ENCODE measurements at places on chromosomes 1 and 21. TPM values are rescaled to one million over a fixed set of nuclear protein-coding genes. Genes with fewer than 3 reads are reported as not detected.

DNA sequence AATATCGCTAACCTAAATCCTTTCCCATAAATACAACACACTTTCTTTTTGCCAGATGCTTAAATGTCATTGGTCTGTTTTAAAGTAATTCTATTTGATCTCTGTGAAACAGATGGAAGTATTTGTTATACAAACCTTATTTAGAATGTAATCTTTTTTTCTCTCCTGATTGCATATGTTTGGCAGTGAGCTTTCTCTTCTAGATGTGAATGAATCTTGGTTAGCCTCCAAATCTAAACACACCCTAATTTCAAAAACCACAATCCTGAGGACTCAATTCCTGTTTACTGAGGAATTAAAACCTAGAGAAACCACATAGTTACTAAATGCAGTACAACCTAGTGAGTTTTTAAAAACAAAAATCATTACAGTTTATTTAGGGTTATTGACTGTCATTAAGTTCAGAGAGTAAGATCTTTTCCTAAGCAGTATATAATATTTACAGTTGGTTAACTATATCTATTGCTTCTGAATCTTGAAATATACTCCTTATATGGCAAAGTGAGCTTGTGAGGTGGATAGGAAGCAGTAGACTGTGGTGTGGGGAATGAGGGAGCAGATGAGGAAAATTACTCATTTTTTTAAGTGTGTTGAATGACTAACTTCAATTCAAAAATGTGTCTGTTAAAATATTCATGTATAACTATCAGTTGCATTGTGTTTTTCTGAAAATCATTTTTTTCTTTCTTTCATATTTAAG lies 218.7 kb downstream of the FMN2 start:
- DNase-seq = no peak

- no peak for DNase-seq
Measured at GRCh38 chr21:34999397-34999941, 49.6 kb downstream of the RUNX1 start.

- DNase-seq = no peak
Measured at GRCh38 chr1:169989246-169989645, 85.2 kb downstream of the KIFAP3 start.

DNA sequence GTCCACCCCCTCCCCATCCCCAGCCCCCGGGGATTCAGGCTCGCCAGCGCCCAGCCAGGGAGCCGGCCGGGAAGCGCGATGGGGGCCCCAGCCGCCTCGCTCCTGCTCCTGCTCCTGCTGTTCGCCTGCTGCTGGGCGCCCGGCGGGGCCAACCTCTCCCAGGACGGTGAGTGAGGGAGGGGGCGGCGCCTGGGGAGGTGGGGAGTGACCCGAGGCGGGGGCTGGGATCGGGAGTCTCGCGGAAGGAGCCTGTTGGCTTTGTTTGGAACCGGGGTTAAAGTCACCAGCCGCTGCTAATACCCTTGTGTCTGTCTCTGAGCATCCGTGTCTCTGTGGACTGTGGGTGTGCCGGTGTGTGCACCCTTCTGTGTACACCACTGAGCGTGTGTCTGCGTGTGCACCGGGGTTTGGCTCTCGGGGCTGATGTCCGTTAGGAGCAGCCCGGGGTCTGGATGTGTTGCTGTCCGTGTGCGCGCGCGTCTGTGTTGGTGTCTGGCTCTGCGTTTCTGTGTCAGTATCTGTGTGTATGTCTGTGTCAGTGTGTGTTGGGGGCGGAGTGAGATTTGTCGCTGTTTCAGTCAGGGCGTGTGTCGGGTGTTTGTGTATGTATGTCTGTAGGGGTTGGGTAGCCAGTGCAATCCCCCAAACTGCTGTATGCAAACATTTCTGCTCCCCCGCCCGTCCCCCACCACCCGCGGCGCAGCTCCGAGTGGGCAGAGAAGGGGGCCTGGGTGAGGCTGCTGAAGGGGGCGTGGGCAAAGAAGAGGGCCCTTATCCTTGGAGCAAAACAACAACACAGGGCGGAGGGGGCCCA lies 480 bp downstream of the CADM3 start:
- DNase-seq = no peak

DNA sequence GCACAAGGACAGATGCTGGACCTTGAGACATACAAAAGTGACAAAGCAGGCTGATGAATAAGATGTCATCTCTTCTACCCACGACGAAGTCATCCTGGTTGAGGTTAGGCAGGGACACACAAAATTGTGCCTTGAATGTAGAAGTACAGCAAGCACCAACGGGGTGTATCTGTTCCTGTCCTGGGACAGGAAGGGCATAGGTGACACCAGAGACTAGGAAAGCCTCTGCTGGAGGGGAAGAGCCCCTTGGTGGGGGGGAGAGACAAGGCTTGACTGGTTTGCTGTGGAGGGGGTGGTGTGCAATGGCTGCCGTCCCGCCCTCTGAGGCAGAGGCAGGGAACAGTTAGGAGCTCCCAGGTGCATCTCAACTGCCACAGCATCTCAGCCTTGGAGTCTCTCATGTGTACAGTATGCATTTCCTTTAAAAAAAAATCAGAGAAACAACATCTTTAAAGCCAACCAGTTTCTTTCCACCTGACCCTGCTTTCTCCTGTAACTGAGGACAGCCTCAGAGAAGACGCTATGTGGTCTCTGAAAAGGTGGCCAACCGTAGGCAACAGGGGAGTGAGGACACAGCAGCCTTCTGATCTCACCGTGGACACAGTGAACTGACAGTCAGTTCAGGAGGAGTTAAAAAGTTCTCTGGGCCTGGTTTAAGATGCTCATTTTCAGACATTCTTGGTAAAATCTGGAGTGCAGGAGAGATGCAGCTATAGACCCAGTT lies 17.7 kb upstream of the GFI1 start:
- DNase-seq = no peak

Gene DENND2C
- 1.9 TPM for polyA plus RNA-seq

Gene CELA3A
- polyA plus RNA-seq = 2.0 TPM

Gene ST6GALNAC5
- 10.9 TPM for polyA plus RNA-seq

Gene RASSF5
- 10.7 TPM for polyA plus RNA-seq

- DNase-seq = no peak
Measured at GRCh38 chr1:51526248-51526647, 7.2 kb upstream of the EPS15 start.

- no peak for DNase-seq
Measured at GRCh38 chr1:9942399-9942938, 722 bp downstream of the LZIC start.

GRCh38 chr1:239023732-239024360 lies 362.5 kb upstream of the CHRM3 start:
- no peak for DNase-seq

Gene NKAIN1
- 0.23 TPM for polyA plus RNA-seq

Gene PRDX6
- 216 TPM for polyA plus RNA-seq

- no peak for DNase-seq
Measured at GRCh38 chr1:241266121-241266520, 90.9 kb downstream of the RGS7 start.

DNA sequence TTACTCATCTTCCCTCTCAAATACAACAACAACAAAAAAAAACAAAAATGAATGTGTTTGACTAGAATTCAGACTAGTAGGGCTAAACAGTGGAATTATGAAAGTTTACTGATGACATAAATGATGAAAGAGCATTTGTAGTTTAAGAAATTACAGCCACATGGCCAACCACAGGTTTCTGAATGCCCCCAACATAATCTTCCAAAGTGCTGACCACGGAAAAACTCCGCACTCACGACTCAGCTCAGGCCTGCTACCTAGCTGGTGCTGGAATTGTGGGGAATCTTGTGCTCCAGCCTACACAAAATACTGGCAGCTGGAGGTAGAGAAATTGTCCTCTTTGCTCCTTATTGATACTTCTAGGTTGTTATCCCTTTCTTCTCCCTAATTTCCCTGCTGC lies 23.6 kb upstream of the TBX15 start:
- no peak for DNase-seq

DNA sequence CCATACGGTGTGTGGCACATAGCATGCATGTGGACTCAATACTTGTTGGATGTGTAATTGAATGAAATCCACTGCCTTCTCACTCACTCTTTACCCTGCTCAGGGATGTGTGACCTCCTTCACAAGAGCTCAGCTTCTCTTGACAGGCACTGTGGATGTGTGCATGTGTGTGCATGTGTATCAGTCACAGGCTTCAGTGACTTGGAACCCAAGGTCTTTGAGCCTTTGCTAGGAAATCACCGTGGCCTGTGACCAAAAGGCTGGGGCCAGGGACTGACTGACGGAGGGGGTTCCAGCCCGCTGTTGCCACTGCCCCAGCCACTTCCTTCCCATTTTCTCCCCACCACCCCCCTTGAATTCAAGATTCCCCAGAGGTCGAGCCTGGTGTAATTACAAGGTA lies 144.4 kb upstream of the POU3F1 start:
- no peak for DNase-seq

Gene FCRL2
- 0.03 TPM for polyA plus RNA-seq

DNA sequence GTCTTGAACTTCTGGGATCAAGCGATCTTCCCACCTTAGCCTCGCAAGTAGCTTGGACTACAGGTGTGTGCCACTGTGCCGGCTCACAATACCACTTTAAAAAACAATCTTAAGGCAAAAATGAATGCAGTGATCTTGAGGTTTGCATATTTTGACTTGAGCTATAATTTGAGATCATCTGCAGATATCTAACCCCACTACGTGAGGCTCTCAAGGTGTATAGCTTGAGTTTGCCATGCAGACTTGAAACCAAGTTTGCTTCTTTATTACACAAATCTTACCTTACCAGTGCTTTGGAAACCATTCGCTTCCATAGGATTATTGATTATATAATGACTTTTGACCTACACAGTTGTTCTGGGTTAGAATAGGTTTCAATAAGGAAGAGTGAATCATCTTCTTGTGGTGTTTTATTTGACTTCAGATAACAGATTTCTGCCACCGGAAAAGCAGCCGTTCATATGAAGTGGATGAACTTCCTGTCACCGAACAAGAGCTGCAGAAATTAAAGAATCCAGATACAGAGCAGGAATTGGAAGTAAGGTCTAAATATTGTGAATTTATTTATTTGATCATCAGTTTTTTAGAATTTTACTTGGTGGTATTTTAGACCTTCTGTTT lies 155.1 kb downstream of the VPS13D start:
- DNase-seq = no peak

Gene RABGGTB
- polyA plus RNA-seq = 50.0 TPM

- DNase-seq = no peak
Measured at GRCh38 chr1:60470246-60470645, 396.7 kb upstream of the C1orf87 start.

DNA sequence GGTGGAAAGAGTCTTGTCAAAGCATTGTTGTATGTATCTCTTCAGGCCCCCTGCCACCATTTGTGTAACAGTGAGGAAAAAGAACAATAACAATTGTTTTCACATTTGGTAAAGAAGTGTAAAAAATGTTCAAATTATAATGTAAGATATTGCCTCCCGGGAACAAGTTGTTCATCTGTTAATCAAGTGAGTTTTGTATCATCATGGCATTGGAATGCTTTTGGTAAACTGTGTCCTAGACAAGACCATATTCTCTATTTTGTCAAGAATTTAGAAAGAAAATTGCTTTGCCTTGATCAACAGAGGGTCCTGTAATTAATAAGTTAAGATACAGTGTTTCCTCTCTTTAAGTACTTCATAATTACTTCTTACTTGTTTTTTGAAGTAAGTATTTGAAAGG lies 692.0 kb upstream of the NR5A2 start:
- DNase-seq = no peak

Gene CHRNB2
- polyA plus RNA-seq = 0.33 TPM

Gene CFHR5
- 0.05 TPM for polyA plus RNA-seq

DNA sequence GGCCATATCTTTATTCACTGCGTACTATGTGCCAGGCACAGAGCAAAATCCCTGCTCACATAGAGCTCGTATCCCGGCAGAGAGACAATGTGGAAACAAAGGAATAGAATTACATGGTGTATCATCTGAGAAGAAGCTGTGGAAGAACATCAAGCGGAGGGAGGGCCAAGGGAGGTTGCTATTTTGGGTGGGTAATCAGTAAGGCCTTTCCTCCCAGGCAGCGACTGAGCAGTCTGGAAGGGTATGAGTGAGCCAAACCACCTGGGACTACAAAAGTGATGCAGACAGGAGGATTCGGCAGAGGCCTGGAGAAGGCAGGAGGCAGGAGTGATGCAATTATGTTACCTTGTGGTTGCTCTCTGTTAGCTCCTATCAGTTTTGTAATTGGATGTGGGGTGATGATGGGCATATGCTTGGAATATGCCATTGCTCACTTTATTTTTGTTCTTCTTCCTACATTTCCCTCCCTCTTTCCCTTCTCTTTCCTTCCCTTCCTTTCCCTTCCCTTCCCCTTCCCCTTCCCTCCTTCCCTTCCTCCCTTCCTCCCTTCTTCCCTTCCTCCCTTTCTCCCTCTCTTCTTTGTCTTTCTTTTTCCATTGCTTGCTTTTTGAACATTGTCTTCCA lies 172.9 kb downstream of the DISC1 start:
- no peak for DNase-seq

GRCh38 chr1:174815036-174815435 lies 184.7 kb upstream of the CACYBP start:
- DNase-seq = no peak

DNA sequence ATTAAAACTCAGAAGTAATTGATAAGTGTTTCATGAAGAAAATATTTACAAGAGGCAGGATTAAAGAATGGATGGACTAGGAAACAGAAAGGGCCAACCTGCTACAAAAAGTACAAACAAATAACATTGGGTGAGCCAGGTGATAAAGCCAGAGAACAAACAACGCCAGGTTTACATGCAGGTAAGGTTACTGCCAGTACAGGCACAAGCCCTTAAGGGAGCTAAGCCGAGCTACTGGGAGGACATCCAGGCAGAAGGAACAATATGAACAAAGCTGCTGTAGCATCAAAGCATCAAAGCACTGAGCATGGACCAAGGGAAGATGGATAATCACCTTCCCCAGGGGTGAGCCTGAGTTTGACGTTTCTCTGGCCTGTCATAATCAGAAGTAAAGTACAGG lies 380.7 kb downstream of the SEC16B start:
- no peak for DNase-seq

DNA sequence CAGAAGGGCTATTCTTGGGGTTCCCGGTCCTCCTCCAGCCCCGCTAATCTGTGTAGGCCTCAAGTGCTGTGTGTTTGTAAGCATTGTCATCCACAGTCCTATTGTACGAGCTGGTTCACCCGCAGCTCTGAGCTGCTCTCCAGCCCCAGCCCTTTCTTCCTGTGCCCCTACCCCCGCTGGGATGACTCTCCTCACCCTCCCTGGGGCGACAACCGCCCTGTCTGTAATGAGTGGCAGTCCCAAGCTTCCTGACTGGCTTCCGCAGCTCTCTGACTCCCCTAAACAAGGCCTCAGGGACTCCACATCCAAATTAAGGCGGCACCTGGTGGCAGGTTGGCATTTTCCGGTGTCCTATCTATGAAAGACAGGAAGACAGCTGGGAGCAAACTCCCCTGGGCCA lies 45.8 kb downstream of the TFF3 start:
- no peak for DNase-seq

Measured in urinary bladder (tissue), 4 donors.